ENCODE measurements at places on chromosomes 13 and 19.

DNA sequence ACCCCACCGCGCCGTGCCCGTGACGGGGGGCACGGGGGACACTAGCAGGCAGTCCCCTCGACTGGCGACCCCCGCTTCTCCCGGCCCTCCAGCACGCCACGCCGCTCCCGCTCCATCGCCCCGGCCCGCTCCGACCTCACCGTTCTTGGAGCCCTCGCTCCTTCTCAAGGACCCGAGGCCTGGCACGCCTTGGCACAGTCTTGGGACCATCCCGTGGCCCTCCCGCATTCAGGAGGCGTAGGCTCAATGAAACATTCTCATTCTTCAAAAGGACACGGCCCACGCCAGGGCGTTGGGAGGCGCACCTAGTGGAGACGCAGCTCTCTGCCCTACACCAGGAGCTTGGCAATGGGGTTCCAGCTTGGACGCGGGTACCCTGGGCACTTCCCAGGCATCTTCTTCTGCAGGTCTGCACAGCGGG lies 473 bp upstream of the CERS1 start:
- DNase-seq = peak; percentile 70

DNA sequence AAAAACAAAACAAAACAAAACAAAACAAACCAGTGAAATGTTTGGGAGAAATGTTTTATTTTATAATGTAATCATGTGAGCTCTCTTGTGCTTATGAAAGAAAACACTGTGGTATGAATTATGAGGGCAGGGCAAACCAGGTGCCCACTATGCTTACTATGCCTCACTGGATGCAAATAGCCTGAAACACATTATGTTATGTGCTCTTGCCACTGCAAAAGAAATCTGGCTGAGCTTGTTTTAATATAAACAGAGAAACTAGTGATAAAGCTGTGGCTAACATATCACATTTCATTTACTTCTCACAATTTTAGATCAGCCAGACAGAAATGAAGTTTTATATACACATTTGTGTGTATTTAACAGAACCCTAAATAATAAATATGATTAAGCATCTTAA lies 8.7 kb upstream of the NBEA start:
- no peak for DNase-seq

- DNase-seq = no peak
These were observed 115.8 kb downstream of the CCNA1 start for GRCh38 chr13:36548129-36548528.

DNA sequence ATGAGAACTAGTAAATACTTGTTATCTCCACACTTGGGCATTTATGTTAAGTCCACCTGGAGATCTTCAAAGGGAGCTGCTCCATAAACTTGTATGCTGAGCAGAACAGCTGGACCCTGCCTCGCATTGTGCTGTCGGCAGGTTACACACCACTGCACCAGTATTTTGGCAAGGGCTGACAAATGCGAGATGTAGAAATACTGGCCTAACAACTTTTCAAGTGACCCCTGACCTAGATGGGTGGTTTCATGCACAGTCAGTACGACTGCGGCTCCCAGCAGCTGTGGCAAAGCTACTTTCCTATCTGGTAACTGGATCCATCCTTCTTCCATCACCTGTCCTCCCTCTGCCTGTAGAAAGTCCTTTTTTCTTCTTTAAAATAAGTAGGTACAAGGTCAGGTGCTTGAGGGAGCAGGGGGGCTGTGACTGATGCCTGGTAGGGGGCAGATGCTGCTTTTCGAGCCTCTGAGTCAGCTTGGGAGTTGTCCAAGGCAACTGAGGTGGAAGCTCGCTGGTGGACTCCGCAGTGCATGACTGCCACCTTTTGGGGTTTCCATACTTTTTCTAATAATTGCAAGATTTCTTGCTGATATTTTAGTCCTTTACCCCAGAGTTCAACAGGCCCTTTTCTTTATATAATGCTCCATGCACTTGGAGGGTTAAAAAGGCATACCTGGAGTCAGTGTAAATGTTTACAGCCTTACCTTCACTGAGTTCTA lies 86.8 kb downstream of the SLC25A15 start:
- peak; percentile 21 for DNase-seq

DNA sequence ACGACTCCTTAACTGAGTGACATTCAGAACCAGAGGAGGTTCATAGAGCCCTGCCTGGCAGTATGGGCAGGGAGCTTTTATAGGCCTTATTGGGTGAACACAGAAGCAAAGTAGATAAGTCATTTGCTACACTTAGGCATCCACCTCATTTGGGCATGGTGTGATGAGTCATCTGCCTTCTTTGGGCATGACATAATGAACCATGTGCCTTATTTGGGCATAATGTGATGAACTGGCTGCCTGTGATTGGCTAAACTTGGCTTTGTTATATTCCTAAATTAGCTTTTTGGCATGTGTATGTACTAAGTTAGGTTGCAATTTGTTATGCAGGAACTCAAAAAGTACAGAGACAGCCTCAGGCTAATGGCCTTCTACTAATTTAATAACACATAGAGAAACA lies 2210.2 kb upstream of the PCDH20 start:
- no peak for DNase-seq

DNA sequence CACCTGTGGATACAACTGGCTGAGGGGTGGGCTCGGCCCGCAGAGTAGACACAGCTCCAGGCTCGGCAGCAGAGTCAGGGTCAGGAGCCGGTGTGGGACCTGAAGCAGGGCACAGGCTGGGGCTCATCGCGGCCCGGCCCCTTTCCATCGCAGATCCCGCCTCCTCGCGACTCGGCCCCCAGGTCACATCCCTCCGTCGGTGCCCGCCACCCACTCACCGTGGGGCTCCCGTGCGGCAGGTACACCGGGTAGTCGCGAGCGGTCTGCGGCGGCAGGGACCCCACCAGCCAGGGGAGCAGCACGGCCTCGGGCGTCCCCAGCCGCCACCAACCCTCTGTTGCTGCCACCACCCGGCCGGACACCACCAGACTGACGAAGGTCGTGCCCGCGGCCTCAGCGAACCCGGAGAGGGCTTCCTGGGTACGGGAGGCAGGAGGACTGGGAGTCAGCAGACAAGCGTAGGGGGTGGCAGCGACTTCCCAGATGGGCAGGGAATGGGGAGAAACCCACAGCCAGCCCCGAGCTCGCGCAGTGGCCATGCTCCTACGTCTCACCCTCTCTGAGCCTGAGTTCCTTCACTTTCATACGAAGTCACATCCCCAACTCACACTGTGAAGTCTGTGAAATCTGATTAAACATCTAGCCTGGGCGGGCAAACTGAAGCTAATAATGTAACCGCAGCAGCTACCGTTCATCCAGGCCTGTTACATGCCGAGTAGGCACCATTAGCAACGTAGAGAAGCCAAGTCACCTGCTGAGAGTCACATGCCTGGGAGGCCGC lies 3.7 kb downstream of the FUZ start:
- no peak for DNase-seq

DNA sequence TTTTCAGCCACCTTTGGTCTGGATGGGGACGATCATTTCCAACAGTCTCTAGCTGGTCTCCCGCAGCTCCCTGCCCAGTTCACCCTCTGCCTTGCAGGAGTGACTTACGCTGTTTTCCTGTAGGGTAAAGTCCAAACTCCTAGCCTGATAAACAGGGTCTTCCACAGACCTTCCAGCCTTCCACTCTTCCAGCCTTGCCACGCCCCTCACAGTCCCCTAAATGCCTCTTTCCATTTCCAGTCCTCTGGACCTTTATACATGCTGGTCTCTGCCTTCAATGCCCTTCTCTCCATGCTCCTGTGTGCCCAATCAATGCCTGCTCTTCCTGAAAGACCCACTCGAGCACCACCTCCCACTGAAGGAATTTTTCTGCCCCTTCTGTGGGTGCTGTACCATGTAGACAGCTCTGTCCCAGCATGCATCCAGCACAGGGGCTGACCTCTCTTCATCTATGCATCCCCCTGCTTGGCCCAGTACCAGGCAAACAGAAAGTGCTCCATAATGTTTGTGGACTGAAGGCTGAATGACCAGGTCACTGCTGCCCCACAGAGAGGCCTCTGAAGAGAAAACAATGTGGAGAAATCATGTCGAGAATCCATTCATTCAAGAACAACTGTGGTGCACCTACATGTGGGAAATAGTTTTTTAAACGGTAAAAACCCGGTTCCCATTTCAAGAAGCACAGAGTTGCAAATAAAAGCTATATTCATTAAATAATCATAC lies 4.6 kb downstream of the ATP7B start:
- no peak for DNase-seq

GRCh38 chr19:40923934-40924391 lies 41.9 kb upstream of the CYP2A7 start:
- DNase-seq = no peak

DNA sequence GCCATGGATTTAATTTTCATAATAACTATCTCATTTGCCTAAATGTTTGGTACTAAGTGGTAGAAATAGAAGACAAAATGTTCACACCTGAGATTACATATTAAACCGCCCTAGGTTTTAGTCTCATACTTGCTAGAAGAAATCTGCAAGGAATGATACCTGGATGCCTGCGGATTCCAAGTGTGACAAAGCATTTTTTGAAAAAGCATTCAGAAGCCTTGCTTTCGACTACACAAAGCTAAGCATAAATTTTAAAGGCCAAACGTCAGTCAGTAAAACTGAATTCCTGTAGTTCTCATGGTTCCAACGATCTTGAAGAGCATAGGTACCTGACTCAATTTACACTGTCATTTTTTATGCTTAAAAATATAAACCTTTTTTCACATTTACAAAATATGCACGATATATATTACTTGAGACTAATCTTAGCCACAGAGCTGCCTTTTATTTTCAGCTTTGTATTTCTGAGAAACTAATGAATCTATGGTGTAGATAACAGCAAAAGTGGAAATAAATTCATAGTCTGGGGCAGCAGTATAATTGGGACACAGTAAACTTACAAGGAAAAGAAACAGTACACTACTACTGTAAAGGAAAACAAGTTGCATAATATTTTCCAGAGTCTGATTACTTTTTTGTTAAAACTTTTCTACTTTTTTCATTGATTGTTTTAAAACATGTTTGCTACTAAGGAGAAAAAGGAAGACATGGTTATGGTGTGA lies 1.2 kb upstream of the LRRC63 start:
- DNase-seq = no peak

- no peak for DNase-seq
These were observed 59.0 kb upstream of the SCEL start for GRCh38 chr13:77476456-77476855.

DNA sequence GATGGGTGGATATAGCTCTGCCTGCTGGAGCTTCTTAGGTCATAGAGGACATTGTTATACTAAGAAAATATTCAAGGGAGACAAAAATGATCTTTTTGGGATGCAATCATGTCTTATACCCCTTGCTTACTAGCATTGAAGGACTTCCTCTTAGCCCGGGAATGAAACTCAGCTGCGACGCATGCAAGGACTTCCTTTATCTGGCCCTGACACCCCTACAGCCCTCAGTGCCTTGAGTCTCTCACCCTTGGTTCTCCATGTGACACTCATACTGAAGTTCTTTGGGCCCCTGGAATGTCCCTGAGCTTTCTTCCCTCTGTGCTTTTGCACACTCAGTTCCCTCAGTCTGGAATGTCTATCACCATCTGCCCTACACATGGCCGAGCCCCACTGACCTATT lies 72.5 kb upstream of the MTIF3 start:
- no peak for DNase-seq

DNA sequence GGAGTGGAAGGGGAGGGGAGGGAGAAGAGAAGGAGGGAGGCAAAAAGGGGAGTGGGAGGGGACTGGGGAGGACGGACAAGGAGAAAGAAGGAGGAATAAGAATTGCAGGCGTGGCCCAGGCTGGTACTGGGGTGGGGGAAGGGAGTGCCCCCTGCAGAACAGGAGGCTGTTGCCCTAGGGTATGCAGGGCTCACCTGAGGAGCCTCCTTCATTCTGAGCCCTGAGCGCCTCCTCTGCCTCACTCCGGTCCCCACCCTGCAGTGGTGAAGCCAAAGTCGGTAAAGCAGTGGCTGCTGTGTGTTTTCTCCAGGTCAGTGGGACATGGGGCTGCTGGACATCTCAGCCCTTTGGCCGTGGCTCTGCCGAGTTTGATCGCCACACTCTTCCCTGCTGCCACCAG lies 9.1 kb upstream of the CDC16 start:
- DNase-seq = no peak

DNA sequence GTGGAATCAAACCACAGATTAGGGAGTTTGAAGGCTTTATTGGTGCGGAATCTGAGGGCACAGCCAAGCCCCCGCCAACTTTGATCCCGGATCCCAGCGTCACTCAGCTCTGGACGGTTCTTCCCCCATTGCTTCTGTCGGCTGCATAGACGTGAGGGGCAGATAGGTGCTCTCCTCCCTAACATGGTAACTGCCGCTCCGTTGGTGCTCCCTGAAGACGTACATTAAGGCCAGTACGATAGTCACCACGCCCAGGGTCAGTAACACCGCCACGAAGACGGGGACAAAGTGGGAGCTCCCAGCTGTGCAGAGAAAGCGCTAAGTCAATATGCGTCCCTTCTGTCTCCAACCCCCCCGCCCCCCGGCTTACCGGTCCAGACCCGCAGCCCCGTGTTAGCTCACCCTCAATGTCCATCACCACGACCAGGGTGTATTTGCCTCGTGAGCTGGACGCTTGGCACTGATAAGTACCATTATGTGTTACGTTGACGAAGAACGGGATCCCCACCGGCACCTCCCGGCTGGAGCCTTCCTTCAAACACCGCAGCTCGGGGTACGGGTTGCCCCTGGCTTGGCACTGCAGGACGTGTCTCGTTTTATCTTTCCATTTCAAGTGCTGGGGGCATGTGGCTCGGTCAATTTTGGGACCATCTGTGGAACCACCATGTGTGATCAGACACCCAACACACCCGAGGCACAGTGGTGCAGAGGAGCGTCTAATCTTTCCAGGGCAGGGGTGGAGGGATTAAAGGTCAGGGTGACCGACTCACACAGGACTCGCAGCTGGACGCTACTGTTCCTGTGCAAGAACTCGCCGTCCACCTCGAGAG lies 644 bp upstream of the RAVER1 start:
- no peak for DNase-seq

- no peak for DNase-seq
These were observed 886.0 kb upstream of the SLC10A2 start for GRCh38 chr13:103952183-103952582.

GRCh38 chr19:5447700-5448311 lies 7.4 kb upstream of the ZNRF4 start:
- no peak for DNase-seq
